ENCODE measurements at places on chromosomes 2 and 18.

GRCh38 chr18:50866765-50867164 lies 12.2 kb upstream of the ME2 start:
- no peak for DNase-seq

GRCh38 chr18:48363175-48363574 lies 46.0 kb downstream of the ZBTB7C start:
- no peak for DNase-seq

- peak; percentile 89 for DNase-seq
Measured at GRCh38 chr2:215619022-215619958, 183.4 kb upstream of the FN1 start.

GRCh38 chr18:22307528-22307927 lies 110.2 kb downstream of the CTAGE1 start:
- no peak for DNase-seq

- no peak for DNase-seq
Measured at GRCh38 chr18:23992089-23992940, 22.2 kb upstream of the TTC39C start.

DNA sequence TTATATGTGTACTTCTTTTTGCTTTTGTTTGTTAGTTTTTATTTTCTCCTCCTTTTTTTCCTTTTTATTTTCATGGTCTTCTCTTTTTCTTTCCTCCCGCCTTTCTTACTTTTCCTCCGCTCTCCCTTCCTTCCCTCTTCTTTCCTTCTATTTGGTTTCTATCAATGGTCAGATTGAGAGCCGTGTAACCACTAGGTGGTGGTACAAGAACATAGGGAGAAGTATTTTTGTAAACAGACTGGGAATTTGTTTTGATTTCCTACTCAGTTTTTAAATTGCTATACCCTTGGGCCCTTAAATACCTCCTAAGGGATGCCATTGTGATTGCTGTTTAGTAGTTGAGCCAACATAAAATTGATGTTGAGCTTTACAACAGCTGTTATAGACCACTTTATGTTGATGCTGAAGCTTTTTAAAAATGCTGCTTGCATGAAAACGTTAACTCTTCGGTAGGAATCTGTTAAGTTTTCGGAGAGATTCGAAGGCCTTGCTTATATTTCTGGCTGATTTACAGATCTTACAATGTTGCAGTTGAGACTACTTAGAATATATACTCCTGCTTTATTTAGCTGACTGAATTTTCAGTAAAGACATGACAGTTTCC lies 124.2 kb downstream of the UBE2E3 start:
- peak; percentile 72 for DNase-seq

DNA sequence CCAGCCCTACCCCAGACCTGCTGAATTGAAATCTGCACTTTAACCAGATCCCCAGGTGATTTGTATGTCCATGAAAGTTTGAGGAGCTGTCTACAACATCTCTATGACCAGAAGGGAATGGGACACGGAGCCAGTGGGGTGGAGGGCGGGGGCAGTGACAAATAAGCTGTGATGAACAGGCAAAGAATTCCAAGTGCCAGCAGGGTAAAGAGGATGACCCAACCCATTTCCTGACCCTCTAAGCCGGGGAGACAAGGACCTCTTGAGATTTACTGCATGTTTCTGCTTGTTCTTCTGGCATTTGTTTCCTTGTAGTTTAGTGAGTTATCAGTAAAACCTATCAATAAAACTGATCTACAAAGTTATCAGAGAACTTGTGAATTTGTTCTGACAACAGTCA lies 8.7 kb downstream of the TET3 start:
- DNase-seq, result no peak

- no peak for DNase-seq
Measured at GRCh38 chr2:111909079-111909478, 10.7 kb downstream of the MERTK start.

GRCh38 chr2:207828361-207829057 lies 58.8 kb upstream of the FZD5 start:
- no peak for DNase-seq

GRCh38 chr2:11473659-11474433 lies 7.9 kb upstream of the E2F6 start:
- no peak for DNase-seq

GRCh38 chr2:161913865-161914264 lies 160.2 kb downstream of the DPP4 start:
- no peak for DNase-seq

DNA sequence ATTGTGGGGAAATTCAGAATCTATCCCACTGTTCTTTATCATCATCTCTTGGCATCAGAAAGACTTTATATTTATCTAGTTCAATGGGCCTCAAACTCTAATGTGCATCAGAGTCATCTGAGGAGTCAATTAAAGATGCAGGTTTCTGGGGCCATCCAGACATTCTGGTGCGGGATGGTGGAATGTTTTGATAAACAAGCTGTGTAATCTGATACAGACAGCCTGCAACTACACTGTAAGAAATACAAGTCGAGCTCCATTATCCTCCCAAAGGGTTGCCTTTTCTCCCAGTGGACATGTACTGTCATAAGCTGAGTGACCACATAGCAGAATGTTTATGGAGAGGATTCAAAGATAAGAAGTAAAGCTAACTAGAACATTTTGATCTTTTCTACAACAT lies 515.3 kb upstream of the DCC start:
- no peak for DNase-seq

GRCh38 chr2:128276878-128277675 lies 41.6 kb downstream of the HS6ST1 start:
- DNase-seq, result no peak

- DNase-seq, result no peak
Measured at GRCh38 chr18:76657911-76658470, 162.9 kb upstream of the ZNF516 start.

DNA sequence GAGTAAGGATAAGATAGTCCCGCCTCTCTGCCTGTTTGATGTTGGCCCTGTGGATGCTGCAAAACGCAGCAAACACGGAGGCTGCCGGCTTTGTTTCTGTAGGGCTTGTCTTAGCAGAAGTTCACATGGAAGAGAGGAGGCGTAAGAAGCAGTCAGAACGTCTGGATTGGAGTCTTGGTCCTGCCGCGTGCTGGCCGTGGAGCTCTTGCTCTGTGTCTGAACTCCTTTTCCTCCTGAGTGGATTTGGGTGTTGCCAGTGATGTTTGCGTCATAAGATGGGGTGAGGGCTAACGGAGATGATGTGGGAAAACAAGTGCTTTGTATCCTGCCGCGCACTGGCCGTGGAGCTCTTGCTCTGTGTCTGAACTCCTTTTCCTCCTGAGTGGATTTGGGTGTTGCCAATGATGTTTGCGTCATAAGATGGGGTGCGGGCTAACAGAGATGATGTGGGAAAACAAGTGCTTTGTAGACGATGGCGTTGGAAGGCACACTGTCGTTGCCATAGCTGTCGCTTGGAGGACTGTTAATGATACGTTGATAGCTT lies 240.9 kb downstream of the AGAP1 start:
- no peak for DNase-seq

DNA sequence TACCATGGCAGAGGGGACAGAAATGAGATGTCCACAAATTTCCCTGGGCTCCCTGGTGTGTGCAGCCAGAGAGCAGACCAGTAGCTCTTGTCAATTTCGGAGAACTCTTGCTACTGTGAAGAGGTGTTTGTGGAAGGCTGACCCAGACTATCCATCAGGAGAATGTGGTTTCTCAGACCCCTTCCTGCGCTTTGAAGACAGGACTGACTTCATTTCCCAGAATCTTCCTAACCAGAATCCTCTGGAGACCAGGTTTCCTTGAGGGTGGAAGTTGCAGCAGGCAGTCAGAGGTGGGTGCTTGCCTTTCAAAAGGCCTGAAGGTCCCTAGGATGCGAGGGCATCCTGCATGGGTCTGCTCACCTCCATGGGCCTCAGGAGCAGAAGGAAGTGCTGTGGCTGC lies 121.9 kb downstream of the LAMA3 start:
- DNase-seq, result no peak

DNA sequence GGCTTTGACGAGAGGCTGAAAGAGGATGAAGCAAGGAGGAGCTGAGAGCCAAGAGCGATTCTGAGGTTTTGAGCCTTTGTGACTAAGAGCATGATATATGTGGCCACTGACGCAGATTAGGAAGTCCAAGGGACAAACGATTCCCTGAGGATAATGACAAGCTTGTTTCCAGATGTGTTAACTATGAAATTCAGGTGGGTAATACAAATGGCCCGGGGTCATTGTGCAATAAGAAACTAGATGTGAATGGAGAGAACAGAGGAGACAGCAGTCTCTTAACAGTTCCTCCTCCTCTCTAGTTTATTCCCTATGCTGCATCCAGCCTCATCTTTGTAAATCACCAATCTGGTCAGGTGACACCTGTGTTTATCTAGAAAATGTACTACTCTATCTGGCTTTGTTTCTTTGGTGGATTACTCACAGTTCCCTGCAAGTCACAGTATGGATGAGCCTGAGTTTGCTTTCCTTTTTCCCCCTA lies 84.2 kb downstream of the SOCS6 start:
- DNase-seq, result no peak

DNA sequence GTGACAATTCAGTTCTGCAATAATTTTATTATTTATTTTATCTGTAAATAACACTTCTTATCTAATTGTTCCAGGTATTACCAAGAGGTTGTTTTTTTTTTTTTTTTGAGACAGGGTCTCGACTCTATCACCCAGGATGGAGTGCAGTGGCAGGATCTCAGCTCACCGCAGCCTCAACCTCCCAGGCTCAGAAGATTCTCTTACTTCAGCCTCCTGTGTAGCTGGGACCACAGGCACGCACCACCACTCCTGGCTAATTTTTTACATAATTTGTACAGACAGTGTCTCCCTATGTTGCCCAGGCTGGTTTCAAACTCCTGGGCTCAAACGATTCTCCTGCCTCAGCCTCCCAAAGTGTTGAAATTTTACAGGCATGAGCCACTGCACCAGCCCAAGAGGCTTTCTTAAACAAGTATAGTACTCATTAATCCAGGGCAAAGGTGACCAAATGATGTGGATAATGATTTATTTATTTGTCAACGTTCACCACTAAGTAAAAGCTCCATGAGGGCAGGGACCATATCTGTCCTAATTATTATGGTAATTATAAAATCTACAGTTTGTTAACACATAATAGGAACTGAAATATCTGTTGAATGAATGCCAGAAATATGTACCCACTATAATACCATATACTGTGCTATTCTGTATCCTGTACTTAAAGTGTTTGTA lies 12.0 kb downstream of the STK17B start:
- DNase-seq, result no peak

- no peak for DNase-seq
Measured at GRCh38 chr18:49460976-49461601, 644 bp upstream of the DYM start.

- no peak for DNase-seq
Measured at GRCh38 chr2:21256006-21256405, 132.2 kb downstream of the TDRD15 start.

- DNase-seq, result no peak
Measured at GRCh38 chr2:225768741-225769140, 369.2 kb downstream of the NYAP2 start.

- DNase-seq, result peak; percentile 74
Measured at GRCh38 chr2:28413152-28413898, 20.7 kb downstream of the FOSL2 start.

DNA sequence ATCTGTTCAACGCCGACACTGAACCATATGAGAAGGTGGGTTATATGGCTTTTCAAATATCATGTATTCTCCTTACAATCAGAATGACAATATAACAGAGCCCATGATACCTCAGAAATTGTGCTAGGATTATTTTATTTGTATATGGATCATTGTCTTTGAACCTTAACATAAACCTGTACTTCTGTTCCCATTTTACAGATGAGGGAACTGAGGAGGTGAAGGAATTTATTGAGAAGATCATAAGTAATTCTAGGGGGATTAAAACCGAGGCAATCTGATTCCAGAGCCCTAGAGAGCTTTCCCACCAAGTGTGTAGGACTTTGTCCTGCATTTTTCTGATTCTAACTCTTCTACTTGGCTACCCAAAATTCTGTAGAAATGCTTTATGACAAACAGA lies 279.8 kb upstream of the FANCL start:
- no peak for DNase-seq

GRCh38 chr18:13624563-13625237 lies 101.7 kb downstream of the FAM210A start:
- no peak for DNase-seq

DNA sequence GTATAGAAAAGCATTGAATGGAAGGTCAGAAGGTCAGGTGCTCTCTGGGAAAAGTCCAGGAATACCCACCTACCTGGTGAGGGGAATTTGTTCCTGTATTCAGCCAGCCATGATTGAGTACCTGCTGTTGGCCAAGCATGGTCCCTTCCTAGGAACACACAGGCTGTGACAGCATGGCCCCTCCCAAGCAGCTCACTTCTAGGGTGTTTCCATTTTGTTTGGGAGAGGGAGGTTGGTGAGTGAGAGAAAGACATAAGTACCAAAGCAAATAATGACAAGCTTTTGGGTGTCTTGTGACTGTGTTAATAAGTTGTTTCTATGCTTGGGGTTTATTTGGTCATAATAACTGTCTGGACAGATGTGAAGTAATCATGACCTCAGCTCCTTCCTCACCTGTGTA lies 46.3 kb downstream of the CABLES1 start:
- no peak for DNase-seq

GRCh38 chr2:231541645-231542044 lies 11.4 kb upstream of the NMUR1 start:
- no peak for DNase-seq

DNA sequence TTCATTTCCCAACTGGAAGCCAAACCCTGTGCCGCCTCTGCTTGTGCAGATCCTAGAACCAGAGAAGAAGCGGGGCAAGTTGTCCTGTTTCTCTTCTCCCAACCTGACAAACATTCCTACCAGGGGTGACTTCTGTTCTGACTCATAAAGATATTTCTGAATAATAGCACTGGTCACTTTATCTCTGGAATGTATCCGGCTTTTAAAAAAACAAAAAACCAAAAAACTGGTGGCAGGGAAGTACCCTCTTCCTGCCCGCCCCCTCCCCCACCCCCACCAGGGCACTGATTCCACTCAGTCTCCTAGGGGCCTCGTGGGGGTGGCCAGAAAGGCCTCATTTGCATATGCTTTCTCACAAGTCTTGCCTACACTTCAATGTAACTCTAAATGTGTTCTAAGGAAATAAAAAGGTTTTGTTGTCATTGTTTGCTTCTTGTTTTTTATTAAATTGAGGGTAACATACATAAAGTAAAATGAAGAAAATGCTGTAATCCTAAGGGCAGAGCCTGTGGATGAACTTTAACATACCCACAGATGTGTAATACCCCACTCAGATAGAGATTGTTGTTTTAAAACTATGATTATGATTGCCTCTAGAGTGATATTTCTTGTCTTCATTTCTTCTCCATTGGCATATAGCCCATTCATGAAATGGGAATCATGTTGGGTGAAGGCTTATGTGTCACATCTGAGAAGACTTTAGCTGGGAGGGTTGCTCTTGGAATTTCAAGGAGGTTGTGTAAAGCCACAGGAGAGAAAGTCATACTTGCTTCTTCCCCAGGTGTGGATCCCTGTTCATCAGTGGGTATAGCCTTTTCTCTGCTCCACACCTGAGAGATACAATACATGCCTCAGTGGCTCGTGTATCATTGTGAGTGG lies 5.3 kb upstream of the FOSL2 start:
- no peak for DNase-seq
